ENCODE measurements at places on chromosomes 3 and 15.

DNA sequence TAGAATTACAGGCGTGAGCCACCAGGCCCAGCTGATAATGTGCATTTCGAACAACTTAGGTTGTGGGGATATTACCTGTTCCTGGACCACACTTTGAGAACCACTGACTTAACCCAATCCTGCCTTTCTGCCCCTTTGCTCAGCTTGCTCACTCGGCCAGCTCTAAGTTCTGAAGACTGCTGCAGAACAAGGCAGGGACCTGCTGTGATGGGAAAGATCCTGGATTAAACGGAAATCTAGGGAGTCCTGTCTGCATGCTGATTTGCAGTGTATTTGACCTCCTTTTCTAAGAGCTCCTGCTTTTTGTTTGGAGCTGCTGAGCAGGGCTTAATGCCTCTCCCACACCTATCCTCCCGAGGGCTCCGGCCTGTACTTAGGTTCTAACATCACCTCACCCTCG lies 2.9 kb downstream of the LTK start:
- DNase-seq: no peak

DNA sequence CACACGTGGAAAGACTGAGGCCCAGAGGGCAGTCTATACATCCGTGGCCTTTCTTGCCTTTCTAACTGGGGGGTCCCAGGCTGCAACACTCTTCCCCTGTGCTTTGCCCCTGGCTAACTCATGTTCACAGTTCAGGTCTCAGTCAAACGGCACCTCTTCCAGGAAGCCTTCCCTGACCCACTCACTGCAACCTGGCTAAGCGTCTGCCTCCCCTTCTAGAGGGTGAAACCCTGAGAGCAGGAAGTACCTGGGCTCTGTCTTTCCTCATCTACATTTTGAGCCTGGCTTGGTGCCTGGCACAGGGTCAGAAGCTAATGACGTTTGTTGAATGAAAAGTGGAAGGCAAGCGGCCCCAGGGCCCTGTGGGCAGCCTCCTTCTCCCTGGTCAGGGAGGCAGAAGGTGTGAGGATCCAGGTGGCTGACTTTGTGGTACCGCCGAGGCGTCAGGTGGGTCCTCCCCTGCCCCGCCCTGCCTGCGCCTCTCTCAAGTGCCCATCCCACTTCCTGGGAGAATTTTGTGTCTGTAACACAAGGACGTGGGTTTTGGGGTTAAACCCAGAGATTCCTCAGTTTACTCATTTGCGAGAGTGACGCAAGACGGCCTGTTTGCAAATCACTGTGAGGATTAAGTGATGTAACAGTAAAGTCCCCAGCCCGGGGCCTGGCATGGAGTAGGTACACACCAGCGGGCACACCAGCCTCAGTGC lies 32.1 kb downstream of the DNASE1L3 start:
- DNase-seq: peak; percentile 51

DNA sequence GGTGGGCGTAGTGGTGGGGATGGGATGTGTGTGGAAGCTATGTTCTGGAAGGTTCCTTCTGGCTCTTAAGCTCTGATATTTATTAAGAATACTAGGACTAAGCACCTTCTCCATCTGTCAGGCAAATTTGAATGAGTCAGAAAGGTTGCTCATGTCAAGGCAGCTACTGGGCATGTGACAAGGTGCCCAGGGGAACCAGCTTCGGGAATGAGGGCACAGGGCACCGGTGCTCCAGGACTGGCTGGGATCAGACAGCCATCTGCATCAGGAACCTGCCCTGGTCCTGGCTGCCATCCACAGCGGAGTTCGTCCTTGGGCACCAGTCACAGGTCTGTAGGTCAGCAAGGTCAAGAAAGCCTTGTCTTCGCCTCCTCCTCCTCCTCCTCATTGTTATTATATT lies 32.5 kb downstream of the CA12 start:
- DNase-seq: peak; percentile 87

DNA sequence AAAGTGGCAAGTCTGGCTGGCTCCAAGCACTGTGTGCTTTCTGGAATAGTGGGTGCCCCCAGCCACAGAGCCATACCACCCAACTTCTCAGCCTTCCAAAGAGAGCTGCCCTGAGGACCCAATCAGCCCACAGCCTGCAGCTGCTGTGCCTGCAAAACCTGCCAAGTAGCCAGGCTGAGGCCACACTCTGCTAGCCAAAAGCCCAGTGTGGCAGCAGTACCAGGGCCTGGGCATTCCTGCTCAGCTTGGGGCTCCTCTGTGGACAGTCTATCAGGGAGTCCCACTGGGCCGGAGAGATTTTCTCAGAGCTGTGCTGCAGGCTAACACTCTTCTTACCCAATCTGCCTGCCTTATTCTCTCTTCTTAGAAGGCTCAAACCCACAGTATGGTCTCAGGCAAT lies 136.5 kb downstream of the TPRA1 start:
- DNase-seq: no peak

GRCh38 chr3:141462176-141462859 lies 24.5 kb upstream of the RASA2 start:
- DNase-seq: no peak

DNA sequence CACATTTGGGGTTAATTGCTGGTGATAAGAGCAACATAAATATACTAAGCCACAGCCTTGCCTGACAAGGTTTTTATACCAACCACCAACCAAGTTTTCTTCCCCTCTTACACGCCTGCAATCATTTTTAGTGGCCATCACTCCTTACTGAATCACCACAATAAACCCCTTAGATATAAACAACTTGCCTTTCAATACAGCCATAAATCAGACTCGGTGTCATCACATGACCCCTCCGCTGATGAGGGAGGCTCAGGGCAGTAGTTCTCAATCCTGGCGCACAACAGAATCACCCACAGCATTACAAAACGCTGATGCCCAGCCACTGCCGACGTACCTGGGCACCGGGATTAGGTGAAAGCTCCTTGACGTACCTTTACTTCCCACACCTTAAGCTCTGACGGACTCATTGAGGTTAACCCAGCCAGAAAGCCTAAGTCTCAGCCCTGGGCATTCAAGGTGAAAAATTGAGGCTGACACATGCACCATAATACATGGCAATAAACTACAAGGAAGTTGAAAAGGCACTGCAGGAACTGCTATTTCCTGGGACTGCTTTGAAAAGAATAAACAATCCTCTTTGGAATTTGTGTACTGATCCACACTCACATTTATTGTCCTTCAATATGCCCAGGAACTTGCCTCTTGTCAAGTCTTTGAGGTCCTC lies 17.1 kb downstream of the ADCY5 start:
- no peak for DNase-seq

DNA sequence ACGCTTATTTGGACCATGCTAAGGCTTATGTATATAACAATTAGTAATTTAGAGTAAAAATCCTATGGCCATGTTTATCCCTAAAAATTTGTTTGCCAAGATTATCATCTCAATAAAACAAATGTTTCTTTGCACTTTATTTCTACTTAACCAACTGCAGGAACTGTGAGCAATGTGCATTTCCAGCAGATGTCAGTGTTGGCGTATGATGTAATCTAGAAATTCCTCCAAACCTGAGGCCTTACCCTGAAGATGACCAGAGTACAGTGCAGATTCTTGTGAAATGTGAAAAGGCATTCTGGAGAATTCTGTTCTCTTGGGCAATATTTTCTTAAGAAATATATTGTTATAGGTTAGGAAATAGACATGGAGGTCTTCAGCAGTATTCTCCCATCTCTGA lies 205.9 kb downstream of the MBNL1 start:
- peak; percentile 74 for DNase-seq

- no peak for DNase-seq
Measured at GRCh38 chr3:6204891-6205290, 656.0 kb upstream of the GRM7 start.

DNA sequence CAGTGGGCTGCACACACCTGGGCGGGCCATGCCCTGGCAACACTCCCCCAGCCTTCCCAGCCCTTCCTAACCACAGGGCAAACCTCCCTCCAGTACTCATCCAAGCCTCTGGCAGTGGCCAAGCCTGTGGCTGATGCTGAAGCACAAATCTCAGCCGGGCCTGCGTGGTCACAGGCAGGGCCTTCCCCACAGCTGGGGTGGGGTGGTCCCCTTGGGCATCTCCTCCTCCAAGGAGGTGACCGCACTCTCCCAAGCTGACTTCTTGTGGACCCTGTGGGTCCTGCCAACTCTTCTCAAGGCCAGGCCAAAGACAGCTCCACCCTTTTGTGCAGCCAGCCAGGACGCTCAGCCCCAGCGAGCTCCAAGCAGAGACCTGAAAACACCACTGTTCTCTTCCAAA lies 21.4 kb downstream of the GRAMD2A start:
- no peak for DNase-seq

GRCh38 chr15:80468796-80469195 lies 64.6 kb downstream of the ARNT2 start:
- DNase-seq: no peak

DNA sequence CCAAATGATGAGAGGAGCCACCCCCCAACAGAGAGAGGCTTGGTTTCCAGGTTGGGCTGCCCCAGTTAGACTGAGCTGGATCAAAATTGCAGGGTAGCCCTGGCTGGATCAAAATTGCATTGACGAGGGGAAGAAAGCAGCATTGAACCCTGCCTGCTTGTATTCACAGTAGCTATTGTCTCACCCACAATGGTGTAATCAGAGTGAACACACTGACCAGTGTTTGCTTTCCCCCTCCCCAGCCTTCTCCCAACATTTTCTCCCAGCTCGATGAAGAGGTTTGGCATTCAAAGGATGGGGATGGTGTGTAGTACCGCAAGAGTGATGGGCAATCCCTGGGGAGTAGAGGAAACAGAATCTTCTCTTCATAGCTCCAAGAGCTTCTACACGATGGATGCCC lies 223.8 kb downstream of the ADAMTS9 start:
- DNase-seq: no peak

- DNase-seq: no peak
Measured at GRCh38 chr15:87347806-87348515, 908.6 kb downstream of the NTRK3 start.

GRCh38 chr15:57626713-57627440 lies 35.2 kb downstream of the MYZAP start:
- no peak for DNase-seq

GRCh38 chr3:52080830-52081719 lies 24.7 kb upstream of the DUSP7 start:
- DNase-seq: no peak

GRCh38 chr3:195076981-195077610 lies 193.9 kb downstream of the XXYLT1 start:
- no peak for DNase-seq

GRCh38 chr3:80771085-80771484 lies 990.4 kb downstream of the GBE1 start:
- DNase-seq: no peak

GRCh38 chr3:132016061-132017041 lies 18.5 kb downstream of the CPNE4 start:
- DNase-seq: peak; percentile 65

- DNase-seq: no peak
Measured at GRCh38 chr3:73378207-73378606, 246.5 kb downstream of the PDZRN3 start.

GRCh38 chr3:194351080-194351672 lies at the start of gene CPN2:
Gene CPN2 (minus strand): TSS chr3:194351328. CDS start chr3:194342702, 8,626 bp downstream.
- DNase-seq: no peak

DNA sequence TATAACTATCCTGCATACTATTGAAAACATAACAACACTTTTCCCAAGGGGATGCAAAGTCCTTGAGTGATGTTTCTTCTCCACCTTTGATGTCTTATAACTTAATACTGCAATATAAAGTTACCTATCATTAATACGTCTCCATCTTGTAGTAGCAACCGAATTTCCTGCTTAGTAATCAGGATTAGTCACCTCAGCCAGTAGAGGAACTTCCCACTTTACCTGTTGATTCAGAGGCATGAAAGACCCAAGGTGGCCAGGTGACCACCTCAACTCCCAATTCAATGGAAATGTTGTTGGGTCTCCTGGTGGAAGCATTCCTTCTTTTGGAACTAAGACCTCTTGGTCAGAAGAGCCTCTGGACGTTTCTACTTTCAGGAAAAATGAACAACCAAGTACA lies 3.5 kb upstream of the TMCC1 start:
- peak; percentile 75 for DNase-seq

DNA sequence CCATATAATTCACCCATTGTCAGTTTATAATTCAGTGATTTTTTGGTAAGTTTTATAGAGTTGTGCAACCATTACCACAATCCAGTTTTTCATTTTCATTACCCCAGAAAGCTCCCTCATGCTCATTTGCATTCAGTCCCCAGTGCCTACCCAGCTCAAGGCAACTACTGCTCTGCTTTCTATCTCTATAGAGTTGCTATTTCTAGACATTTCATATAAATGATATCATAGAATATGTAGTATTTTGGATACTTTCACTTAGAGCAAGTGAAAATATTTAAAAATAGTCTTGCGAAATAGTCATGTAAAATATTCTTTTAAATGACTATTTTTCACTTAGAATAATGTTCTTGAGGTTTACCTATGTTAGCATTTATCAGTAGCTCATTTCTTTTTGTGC lies 42.1 kb downstream of the ZNF654 start:
- DNase-seq: no peak

DNA sequence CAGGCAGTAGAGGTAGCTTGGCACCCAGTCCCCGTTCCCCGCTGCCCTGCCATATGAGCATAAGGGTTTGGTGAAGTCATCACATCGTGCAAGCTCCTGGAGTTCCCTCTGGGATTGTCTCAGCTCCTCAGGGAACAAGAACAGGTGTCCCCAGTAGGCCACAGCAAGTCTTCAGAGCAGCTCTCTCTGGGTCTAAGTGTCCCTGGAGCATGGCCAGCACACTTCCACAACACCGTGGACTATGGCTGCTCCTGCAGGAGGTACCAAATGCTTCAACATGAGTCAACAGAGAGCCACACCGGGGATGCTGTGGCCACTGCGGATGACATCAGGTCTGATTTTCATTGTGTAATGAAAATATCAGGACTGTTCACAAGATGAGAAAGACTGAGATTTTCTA lies 23.1 kb downstream of the ABHD6 start:
- DNase-seq: no peak

- DNase-seq: no peak
Measured at GRCh38 chr3:29140666-29141065, 140.2 kb upstream of the RBMS3 start.

- peak; percentile 16 for DNase-seq
Measured at GRCh38 chr15:62068071-62068809, 1.5 kb downstream of the C2CD4A start.

DNA sequence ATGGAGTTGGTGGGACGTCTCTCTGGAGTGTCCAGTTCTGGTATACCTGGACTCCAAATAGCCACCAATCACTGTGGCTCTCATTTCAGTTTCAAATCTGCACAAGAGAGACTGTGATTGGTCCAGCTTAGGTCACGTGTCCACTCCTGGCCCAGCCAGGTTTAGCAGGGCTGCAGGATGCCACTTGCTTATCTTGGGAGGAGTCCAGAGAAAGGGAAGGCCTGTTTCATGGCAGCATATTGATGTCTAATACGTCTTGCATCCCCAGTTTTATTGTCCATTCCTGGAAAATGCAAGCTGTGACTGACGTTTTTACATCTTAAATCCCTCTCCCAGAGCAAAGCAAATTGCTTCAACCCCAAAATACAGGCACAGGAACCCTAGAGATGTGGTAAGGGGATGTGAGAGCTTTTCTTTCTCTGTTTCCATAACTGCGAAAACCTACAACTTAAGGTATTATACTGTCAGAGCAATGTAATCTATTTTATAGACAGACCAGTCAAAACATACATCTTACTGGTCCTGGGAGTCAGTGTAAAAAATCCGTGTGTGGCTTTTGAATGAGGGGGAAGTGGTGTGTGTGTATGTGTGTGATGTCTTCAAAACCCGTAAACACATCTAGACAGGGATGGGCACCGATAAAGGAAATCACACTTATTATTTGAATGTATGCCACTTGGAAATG lies 274.4 kb downstream of the TLE3 start:
- no peak for DNase-seq

- DNase-seq: peak; percentile 16
Measured at GRCh38 chr3:169060037-169060436, 603.5 kb downstream of the MECOM start.

- no peak for DNase-seq
Measured at GRCh38 chr15:35329521-35329961, 216.4 kb downstream of the DPH6 start.

GRCh38 chr3:169478566-169479313 lies 184.8 kb downstream of the MECOM start:
- peak; percentile 92 for DNase-seq
